ENCODE measurements at places on chromosomes 16 and 17.

- DNase-seq = no peak
These were observed 327.1 kb downstream of the SNX29 start for GRCh38 chr16:12303653-12304052.

GRCh38 chr16:7921345-7921744 lies 588.7 kb downstream of the RBFOX1 start:
- no peak for DNase-seq

GRCh38 chr17:63516910-63517824 lies 6.0 kb upstream of the KCNH6 start:
- no peak for DNase-seq

- DNase-seq = no peak
These were observed 650.9 kb downstream of the KCNJ2 start for GRCh38 chr17:70820276-70820675.

- DNase-seq = no peak
These were observed 16.7 kb downstream of the IGFBP4 start for GRCh38 chr17:40459636-40460603.

DNA sequence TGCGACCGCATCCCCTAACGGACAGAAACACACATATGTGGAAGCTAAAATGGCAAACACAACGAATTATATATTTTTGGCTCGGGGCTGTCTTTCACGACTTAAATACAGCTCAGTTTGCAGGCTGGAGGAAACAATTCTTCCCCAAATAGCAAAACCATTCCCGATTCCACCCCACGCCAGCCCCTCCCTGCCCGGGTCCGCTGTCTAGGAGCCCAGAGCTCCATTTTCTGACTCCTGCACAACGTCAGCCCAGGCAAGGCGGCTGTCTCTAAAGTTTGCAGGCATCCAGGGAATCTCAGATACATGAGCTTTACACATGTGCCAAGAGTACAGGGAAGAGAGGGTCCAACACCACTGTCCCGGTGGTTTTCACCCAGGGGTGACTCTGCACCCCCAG lies 110.5 kb downstream of the ADCY9 start:
- DNase-seq = no peak

GRCh38 chr17:71472809-71473789 lies 647.7 kb upstream of the SOX9 start:
- no peak for DNase-seq

- no peak for DNase-seq
These were observed 85.4 kb downstream of the PPM1E start for GRCh38 chr17:58840820-58841612.

- no peak for DNase-seq
These were observed 7.5 kb downstream of the ZSCAN10 start for GRCh38 chr16:3091551-3091950.

- DNase-seq = no peak
These were observed 234.5 kb upstream of the MYOCD start for GRCh38 chr17:12431188-12431587.

DNA sequence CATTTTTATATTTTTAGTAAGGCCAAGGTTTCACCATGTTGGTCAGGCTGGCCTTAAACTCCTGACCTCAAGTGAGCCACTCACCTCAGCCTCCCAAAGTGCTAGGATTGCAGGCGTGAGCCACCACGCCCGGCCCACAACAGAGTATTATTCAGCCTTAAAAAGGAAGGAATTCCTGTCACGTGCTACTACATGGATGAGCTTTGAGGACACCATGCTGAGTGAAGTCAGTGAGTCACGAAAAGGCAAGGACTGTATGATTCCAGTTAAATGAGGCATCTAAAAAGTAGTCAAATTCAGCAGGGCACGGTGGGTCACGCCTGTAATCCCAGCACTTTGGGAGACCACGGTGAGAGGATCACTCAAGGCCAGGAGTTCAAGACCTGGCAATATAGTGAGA lies 9.7 kb downstream of the CSF3 start:
- DNase-seq = no peak

GRCh38 chr16:30407102-30407803 lies at the start of gene ZNF771:
TSS of gene ZNF771 (plus strand) at chr16:30407606. CDS start at chr16:30408054, 448 bp downstream.
- peak; percentile 80 for DNase-seq

GRCh38 chr17:8797621-8798175 lies 1.5 kb downstream of the MFSD6L start:
- no peak for DNase-seq

GRCh38 chr16:88854306-88855111 lies 2.2 kb downstream of the GALNS start:
- peak; percentile 29 for DNase-seq

DNA sequence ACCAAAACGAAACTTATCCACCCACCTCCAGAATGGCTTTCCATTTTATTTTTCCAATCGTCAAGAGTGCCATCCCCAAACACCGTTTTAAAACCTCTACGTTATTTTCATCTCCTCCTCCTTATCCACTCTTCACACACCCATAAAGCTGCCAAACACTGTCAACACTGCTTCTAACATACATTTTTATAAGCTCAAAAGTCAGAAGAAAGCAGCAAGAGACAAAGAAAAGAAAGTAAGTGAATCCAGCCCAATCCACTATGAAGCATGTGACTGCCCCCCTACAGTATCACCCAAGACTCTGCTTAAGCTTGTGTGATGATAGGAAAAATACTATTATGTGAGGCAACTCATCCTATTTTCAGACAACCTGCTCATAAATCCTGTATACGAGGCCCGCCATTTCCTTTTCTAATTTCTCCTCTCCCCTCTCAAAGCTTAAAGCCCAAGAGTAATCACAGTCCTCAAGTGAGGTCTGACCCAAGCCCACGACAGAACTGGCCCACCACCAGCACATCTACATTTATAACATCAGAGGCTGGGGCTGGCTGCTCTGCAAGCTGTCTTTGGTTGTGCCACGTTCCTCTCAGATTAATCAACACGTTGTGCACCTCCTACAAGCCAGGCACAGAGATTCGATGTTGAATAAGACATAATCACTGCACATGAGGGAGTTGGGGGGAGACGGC lies 16.3 kb downstream of the USP31 start:
- DNase-seq = no peak

DNA sequence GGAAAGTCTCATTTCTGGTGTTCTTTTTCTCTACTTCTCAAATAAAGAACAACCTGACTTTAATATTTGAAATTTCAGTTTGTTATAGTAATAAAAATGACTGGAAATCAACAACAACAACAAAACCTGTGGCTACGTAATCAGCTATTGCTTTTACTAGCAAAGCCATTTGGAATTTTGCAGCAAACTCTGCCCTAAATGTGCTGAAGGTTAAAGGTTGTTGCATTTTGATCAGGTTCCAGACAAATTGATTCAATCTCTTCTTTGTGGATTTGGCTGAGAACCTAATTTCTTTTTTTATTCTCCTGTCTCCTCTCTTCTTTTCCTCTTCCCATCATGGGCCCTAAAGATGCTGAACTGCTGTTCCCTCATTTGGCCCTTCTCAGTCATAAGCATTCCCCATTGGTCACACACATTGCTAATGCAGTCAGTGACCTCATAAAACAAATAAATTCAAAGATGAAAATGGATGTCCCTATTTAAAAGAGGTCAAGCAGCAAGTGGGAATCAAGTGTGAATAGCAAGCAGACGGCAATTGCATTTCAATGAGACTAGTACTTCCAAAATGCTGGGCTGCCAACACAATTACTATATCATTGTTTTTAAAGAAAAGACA lies 795.1 kb upstream of the CDH8 start:
- no peak for DNase-seq
